CD4-positive, alpha-beta T cell treated with Interleukin-2 at 100 ng/mL for 4 hours (primary cell): ENCODE measurements at places on chromosomes 5 and 9.
A peak's percentile ranks its signal among the peaks of the same experiment; 100 is the strongest.

DNA sequence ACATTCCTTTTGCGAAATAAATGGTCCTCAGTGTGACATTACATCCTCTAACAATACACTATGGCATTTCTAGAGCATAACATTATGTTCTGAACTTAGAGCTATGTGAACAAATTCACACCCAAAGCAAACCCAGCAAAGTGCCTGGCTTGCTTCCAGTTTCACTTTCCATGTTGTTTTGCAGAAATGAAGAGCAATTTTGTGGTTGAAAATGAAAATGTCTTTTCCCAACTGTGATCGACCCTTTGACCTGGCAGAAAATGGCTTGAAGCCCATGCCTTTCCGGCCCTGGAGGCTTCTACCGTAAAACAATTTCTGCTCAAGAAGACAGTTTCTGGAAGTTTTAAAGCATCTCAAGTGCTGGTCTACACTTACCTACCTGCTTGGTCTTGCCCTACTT, 344.7 kb upstream of the RGMB start:
- DNase-seq: no peak

GRCh38 chr5:133245191-133246052, 193.6 kb downstream of the HSPA4 start:
- DNase-seq: peak; percentile 3

DNA sequence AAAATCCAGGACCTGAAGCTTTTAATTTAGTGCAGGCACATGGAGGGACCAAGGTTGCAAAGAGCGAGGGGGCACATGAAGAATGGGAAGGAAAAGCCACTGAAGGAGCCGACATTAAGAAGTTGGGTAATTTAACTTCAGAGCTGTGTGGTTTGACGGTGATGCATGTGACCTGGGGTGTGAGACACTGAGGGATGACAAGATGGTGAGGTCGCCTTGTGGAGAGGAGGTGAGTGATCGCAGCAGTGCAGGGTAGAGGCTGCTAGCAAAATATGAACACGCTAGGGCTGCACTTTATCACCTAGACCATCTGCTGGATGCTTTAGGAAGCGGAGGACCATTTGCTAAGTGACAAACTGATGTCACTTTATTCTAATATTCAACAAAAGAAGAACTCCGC, 339.0 kb upstream of the KIF2A start:
- DNase-seq: no peak

DNA sequence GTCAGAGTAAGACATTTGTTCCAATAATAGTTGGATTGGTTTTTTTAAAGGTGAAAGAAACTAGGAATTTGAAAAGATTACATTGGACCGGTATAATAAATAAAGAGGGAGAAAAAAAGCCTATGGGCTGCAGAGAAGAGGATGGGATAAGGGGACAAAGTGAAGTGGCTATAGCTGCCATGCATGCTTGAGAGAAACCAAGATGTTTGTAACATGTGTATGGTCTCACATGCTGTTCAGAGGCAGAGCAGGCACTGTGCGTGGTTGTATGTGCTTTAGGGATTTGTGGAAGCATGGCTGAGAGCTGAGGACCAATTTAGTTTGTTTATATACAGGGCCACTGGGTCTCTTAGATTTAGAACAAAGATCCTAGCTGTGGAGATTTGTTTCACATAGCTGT, 32.7 kb downstream of the LNPEP start:
- no peak for DNase-seq
